ENCODE measurements at places on chromosomes 12 and 14. TPM values are rescaled to one million over a fixed set of nuclear protein-coding genes. Genes with fewer than 3 reads are reported as not detected.

DNA sequence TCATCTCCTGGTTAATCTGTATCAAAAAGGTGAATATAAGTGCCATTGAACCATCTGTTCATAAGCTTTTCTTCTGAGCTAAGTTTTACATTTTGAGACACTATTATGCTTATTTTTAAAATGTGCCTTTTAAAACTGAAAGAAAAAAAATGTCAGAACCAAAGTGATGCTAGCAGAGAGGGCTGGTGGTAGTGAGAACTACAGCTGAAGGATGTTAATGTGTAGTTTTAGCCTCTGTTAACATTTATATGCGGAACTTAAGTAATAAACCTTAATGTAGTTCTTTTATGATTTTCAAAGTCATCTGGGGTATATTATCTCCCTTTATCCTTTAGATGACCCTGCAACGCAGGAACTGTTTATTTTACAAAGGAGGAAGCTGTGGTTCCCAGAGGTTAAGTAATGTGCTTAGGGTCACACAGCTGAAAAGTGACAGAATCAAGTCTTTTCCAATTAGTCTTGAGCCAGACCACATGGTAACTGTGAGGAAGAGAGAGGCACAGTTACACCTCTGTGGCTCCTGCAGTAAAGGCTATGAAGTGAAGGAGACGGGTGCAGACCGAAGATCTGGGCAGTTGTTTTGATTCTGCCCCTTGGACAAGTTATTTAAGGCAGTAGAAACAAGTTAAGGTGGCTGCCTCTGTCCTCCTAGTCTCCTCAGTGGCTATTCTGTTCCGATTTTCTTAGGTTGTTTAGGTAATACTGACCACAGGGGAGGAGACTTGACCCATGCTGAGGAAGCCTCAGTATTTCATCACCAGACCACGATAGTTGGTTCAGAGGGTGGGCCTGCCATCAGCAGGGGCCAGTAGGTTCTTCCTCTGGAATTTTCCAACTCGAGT lies 23.9 kb downstream of the GNG2 start:
- H3K36me3 ChIP-seq: no peaks in the 10 kb centered on the region
- H3K27ac ChIP-seq: peak overlapping the region; percentile 70
- H3K4me3 ChIP-seq: no peak overlapping the region
- H3K27me3 ChIP-seq: no peaks in the 10 kb centered on the region
- peaks cover 27% of the 10 kb centered on the region for H3K4me1 ChIP-seq
- no peak for DNase-seq

- H3K4me1 ChIP-seq: peaks cover 35% of the 10 kb centered on the region
- peak overlapping the region; percentile 96 for H3K27ac ChIP-seq
- DNase-seq: no peak
- H3K4me3 ChIP-seq: no peak overlapping the region
These were observed 12.3 kb downstream of the ZFP36L1 start for GRCh38 chr14:68780358-68781160.

- H3K27me3 ChIP-seq: peaks cover 10% of the 10 kb centered on the region
- H3K4me1 ChIP-seq: peaks cover 19% of the 10 kb centered on the region
- DNase-seq: peak; percentile 67
- H3K36me3 ChIP-seq: peaks cover 4% of the 10 kb centered on the region
- peak overlapping the region; percentile 79 for H3K4me3 ChIP-seq
- H3K27ac ChIP-seq: peak overlapping the region; percentile 66
These were observed 457 bp downstream of the SOCS2 start for GRCh38 chr12:93572712-93573551.

DNA sequence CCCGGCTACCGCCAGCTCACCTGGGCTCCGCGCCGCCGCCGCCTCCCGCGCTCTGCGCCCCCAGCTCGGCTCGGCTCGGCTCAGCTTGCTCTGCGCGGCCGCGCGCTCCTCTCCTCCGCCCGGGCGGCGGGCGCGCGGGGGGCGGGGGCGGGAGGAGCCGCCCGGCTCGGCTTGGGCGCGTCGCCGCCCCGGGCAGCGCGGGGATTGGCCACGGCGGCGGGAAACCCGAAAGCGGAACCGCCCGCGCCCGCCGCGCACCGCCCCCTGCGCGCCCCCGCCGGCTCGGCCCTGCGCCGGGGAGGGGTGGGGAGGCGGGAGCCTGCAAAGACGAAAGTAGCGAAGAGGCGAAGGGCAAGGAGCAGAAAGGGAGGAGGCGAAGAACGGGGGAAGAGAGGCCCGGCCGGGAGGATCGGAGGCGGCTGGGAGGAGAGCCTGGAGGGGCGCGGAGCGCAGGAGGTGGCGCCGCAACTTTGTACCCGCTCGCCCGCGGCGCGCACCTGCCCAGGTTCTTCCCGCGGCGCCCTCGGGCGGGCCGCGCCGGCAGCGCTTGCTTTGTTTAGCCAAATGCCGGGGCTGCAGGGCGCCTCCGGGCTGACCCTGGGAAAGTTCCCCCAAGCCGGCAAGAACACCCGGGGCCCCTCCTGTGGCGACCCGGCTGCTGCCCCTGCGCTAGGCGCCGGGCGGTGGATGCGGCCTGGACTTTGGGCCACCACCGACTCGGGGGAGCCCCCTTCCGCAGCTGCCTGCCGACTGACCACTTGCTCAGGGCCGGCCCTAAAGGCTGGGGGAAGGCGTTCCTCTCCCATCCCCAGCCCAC lies at the start of gene CAMKK2:
TSS of gene CAMKK2 (minus strand) at position 92 of the 817 bp plus-strand sequence. CDS start 22,183 bp downstream, outside the sequence.
- no peaks in the 10 kb centered on the region for H3K27me3 ChIP-seq
- peaks cover 2% of the 10 kb centered on the region for H3K36me3 ChIP-seq
- peaks cover 11% of the 10 kb centered on the region for H3K4me1 ChIP-seq
- peak within 1 kb of the TSS; percentile 93 for H3K27ac ChIP-seq
- peak; percentile 86 for DNase-seq

GRCh38 chr12:120529641-120530417 lies 871 bp upstream of the COQ5 start:
- peaks cover 12% of the 10 kb centered on the region for H3K4me1 ChIP-seq
- peak overlapping the region; percentile 100 for H3K27ac ChIP-seq
- DNase-seq: no peak
- H3K27me3 ChIP-seq: no peaks in the 10 kb centered on the region
- H3K4me3 ChIP-seq: peak overlapping the region; percentile 100

- H3K27me3 ChIP-seq: no peaks in the 10 kb centered on the region
- H3K27ac ChIP-seq: peak overlapping the region; percentile 97
- peaks cover 31% of the 10 kb centered on the region for H3K4me1 ChIP-seq
- peak overlapping the region; percentile 91 for H3K4me3 ChIP-seq
These were observed 446 bp upstream of the ZNF641 start for GRCh38 chr12:48351022-48351708.

- no peaks in the 10 kb centered on the region for H3K36me3 ChIP-seq
- H3K4me1 ChIP-seq: no peaks in the 10 kb centered on the region
- H3K27me3 ChIP-seq: peaks cover 49% of the 10 kb centered on the region
- H3K4me3 ChIP-seq: no peak overlapping the region
These were observed 263.8 kb downstream of the APAF1 start for GRCh38 chr12:98908866-98909265.

DNA sequence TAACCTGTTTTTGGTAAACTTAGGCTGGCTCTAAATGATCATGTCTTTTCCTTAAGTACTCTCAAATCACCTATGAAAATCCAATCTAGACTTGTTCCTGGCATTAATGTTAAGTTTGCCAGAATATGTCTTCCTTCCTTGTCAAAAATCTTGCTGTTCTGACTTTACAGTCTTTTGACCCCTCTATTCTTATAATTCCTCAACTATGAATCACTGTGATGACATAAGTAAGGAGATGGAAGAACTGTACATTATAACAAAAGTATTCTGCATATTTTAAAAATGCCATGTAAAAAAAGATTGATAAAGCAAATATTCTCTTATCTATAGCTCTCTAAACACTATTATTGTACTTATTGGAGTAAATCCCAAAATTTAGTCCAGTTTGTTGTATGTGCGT lies 51.4 kb upstream of the BAZ1A start:
- no peaks in the 10 kb centered on the region for H3K4me1 ChIP-seq
- no peak overlapping the region for H3K4me3 ChIP-seq
- no peak overlapping the region for H3K27ac ChIP-seq

GRCh38 chr12:16955083-16955657 lies 349.2 kb upstream of the LMO3 start:
- no peak overlapping the region for H3K27ac ChIP-seq
- DNase-seq: no peak
- no peaks in the 10 kb centered on the region for H3K27me3 ChIP-seq
- H3K4me1 ChIP-seq: no peaks in the 10 kb centered on the region
- no peaks in the 10 kb centered on the region for H3K36me3 ChIP-seq

GRCh38 chr14:47657143-47657542 lies 18.3 kb downstream of the MDGA2 start:
- no peak for DNase-seq
- no peak overlapping the region for H3K4me3 ChIP-seq
- H3K27ac ChIP-seq: no peak overlapping the region
- no peaks in the 10 kb centered on the region for H3K36me3 ChIP-seq
- no peaks in the 10 kb centered on the region for H3K4me1 ChIP-seq
- peaks cover 45% of the 10 kb centered on the region for H3K27me3 ChIP-seq

GRCh38 chr12:100717733-100718067 lies 76.9 kb upstream of the ANO4 start:
- no peak for DNase-seq
- H3K27me3 ChIP-seq: peaks cover 69% of the 10 kb centered on the region
- H3K4me3 ChIP-seq: peak overlapping the region; percentile 62
- H3K4me1 ChIP-seq: peaks cover 13% of the 10 kb centered on the region
- no peak overlapping the region for H3K27ac ChIP-seq
- H3K36me3 ChIP-seq: no peaks in the 10 kb centered on the region

DNA sequence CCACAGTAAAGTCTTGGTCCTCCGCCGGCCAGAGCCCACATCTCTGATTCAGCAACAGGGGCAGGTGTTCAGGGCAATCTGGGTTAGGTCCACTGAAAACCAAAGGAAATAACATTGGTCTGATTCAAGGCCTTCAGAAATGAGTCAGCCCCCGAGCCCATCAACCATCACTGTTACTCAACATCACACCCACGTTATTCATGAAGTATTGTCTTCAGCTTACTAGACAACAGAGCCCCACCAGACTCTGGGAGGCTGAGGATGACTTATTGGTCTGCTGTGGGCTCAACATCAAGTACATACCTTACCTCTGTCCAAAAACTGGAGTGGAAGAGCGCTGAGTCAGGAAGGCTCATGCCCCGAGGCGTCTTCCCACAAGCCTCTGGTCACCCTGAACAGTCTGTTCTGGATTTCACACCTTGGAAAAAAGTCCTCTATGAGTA lies 97.5 kb downstream of the ZFP36L1 start:
- no peak overlapping the region for H3K27ac ChIP-seq
- H3K4me1 ChIP-seq: peaks cover 32% of the 10 kb centered on the region
- H3K27me3 ChIP-seq: no peaks in the 10 kb centered on the region

DNA sequence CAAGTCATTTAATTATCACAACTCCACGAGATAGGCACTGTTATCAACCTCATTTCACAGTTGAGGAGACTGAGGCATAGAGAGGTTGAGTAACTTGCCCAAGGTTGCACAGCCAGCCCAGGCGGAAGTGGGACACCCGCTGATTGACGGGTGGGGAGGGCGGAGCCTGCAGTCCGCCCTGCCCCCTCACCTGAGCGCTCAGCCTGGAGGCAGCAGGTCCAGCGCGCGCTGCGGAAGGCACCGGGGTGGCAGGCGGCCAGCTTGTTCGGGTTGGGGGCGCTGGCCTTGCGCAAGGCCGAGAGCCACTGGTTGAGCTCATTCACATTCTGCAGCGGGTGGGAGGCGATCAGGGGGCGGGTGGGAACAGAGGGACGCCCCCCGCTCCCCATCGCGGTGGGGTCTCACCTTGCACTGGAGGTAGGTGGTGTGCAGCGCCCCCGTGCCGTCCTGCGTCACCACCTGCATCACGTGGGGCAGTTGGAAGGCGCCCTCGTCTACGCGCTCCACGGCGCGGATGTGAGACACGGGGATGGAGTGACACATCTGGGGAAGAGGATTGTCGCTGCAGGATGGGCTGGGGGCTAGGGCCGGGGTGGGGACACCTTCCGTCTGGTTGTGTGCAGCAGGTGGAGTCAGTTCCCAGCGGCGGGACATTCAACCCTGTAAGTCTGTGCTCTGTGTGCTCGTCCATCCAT lies 31.7 kb downstream of the RASAL1 start:
- H3K36me3 ChIP-seq: no peaks in the 10 kb centered on the region
- no peaks in the 10 kb centered on the region for H3K4me1 ChIP-seq
- peak overlapping the region; percentile 55 for H3K4me3 ChIP-seq

GRCh38 chr12:56462565-56462964 lies 5.8 kb upstream of the SPRYD4 start:
- no peaks in the 10 kb centered on the region for H3K4me1 ChIP-seq
- H3K36me3 ChIP-seq: no peaks in the 10 kb centered on the region
- no peak overlapping the region for H3K4me3 ChIP-seq
- no peaks in the 10 kb centered on the region for H3K27me3 ChIP-seq

GRCh38 chr12:48157889-48158370 lies 615 bp upstream of the ASB8 start:
- no peak for DNase-seq
- peaks cover 2% of the 10 kb centered on the region for H3K36me3 ChIP-seq
- H3K4me1 ChIP-seq: peaks cover 15% of the 10 kb centered on the region
- H3K27ac ChIP-seq: peak overlapping the region; percentile 95
- H3K4me3 ChIP-seq: peak overlapping the region; percentile 97
- no peaks in the 10 kb centered on the region for H3K27me3 ChIP-seq

DNA sequence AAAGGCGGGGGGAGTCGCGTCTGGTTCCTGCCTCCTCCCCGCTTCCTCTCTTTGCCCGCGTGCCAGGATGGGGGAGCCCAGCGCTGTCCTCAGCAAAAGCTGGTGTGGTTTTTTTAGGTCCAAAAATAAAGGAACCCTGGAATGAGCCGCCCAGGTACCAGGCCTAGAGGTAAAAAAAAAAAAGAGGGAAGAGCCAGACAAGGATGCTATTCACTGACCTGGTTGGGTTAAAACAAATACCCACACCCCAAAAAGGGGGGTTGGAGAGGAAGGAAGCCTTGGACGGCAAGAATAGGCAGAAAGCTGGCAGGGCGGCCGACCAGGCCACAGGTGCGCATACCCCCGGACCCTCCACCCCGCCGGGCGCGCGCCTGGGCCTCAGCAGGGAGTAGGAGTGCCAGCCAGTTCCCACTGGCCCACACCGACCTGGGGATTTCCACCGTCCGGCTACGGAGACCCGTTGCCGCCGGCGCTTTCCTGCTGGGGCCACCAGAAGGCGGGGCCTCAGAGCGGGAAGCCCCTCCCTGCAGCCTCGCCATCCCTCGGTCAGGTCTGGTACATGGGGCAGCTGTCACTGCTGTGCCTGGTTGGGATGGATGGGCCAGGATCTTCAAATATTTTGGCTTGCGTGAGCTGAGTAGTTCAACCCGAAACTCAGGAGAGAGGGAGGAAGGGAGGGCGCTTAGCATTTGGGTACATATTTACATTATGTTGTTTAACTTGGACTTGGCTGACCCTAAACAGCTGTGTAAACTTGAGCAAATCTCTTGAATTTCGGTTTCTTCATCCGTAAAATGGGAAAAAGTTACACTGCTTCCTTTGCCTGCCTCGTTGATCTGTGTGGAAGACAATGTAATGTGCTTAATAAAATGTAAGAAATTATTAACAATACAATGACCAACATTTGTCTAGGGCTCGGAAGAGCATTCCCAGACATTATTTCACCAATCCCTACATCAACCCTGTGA lies 5.4 kb upstream of the IRF2BPL start:
- H3K36me3 ChIP-seq: no peaks in the 10 kb centered on the region
- peaks cover 92% of the 10 kb centered on the region for H3K4me1 ChIP-seq
- peak overlapping the region; percentile 98 for H3K27ac ChIP-seq
- H3K4me3 ChIP-seq: peak overlapping the region; percentile 71
- no peaks in the 10 kb centered on the region for H3K27me3 ChIP-seq

GRCh38 chr12:14591719-14592118 lies 24.0 kb upstream of the PLBD1 start:
- peaks cover 4% of the 10 kb centered on the region for H3K36me3 ChIP-seq
- no peak for DNase-seq
- no peak overlapping the region for H3K27ac ChIP-seq
- no peak overlapping the region for H3K4me3 ChIP-seq
- H3K4me1 ChIP-seq: no peaks in the 10 kb centered on the region

Gene MFAP5
- 1.8 TPM for total RNA-seq

Gene RNF212B
- not detected for total RNA-seq

Gene FGF6
- not detected for total RNA-seq

Gene LALBA
- total RNA-seq: not detected

Gene CCDC198
- not detected for total RNA-seq

Gene MIP
- total RNA-seq: not detected

Gene OTX2
- not detected for total RNA-seq

All from mesothelial cell of epicardium (in vitro differentiated cells).